ENCODE measurements at places on chromosomes 3 and 15. TPM values are rescaled to one million over a fixed set of nuclear protein-coding genes. Genes with fewer than 3 reads are reported as not detected.

- DNase-seq: no peak
Observed at GRCh38 chr3:11477407-11477911, 166.3 kb downstream of the VGLL4 start.

DNA sequence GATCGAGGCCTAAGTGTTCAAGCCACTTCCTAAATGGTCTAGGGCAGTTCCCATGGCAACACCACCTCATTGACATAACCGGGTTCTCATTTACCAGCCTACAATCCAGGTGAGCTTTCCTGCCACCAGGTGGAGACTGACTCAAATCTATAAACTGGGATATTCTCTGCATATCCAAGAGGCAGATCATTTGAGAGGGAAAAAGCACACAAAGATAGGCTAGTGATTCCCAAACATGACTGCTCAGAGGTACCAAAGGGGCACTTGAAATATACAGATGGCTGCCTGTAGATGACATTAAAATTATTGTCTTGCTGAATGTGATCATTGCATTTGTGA lies 141.3 kb upstream of the PROK2 start:
- DNase-seq: no peak

DNA sequence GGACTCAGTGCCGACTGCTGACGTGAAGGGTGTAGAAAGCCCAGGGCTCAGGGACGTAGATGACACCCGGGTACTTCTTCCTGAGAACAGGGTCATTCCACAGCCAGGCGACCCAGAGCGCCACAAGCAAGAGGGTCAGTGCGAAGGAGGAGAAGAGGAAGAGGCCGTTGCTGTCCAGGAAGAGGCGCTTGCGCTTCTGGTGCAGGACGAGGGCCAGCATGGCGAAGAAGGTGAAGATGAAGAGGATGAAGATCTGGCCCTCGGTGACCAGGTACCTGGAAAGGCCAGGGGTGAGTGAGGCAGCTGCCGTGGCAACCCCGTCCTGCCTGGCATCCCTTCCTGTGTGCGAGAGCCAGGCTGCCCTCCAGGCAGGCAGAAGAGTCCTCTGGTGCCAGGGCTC lies 3.0 kb upstream of the CALML4 start:
- no peak for DNase-seq

Gene CPB1
- total RNA-seq: not detected

Gene ALG1L2
- 0.70 TPM for total RNA-seq

Gene GPR149
- total RNA-seq: not detected

DNA sequence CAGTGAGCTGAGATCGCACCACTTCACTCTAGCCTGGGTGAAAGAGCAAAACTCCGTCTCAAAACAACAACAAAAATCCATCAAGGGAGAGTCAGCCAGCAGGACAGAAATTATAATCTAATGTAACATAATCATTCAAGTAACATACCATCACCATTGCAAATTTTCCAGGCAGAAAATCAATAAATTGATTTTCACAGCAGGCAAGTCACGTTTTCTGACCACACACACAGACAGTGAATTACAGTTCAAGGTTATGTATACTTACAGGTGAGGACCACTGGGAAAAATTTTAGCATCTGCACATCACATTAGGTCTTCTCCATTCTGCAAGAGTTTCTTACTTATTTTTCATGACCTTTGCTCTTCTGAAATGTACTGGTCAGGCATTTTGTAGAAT lies 29.9 kb upstream of the NPAP1 start:
- no peak for DNase-seq

- no peak for DNase-seq
Observed at GRCh38 chr15:81686021-81686420, 312.0 kb upstream of the TMC3 start.

GRCh38 chr3:25724948-25725645 lies 58.1 kb downstream of the NGLY1 start:
- no peak for DNase-seq

GRCh38 chr3:42884324-42884723 lies 8.6 kb upstream of the CYP8B1 start:
- DNase-seq: no peak

- peak; percentile 34 for DNase-seq
Observed at GRCh38 chr15:77821188-77821958, 188.7 kb upstream of the LINGO1 start.

Gene PRSS50
- not detected for total RNA-seq

- DNase-seq: no peak
Observed at GRCh38 chr15:88083811-88084760, 172.5 kb downstream of the NTRK3 start.

GRCh38 chr3:186950402-186951093 lies 20.2 kb downstream of the ST6GAL1 start:
- DNase-seq: no peak

Gene LRRC58
- 23.2 TPM for total RNA-seq

Gene FMN1
- total RNA-seq: 0.03 TPM

GRCh38 chr3:102687851-102688555 lies 253.2 kb downstream of the ZPLD1 start:
- DNase-seq: no peak

Gene ITIH4
- total RNA-seq: 16.0 TPM

Gene TMEM212
- total RNA-seq: not detected

Gene CPN2
- not detected for total RNA-seq

- DNase-seq: no peak
Observed at GRCh38 chr15:78617516-78617915, 3.3 kb downstream of the CHRNA3 start.

GRCh38 chr15:62779036-62779770 lies 263.3 kb upstream of the TPM1 start:
- no peak for DNase-seq

Gene DGKG
- 0.13 TPM for total RNA-seq

Gene RHOA
- total RNA-seq: 504 TPM

Gene CCRL2
- 6.2 TPM for total RNA-seq

DNA sequence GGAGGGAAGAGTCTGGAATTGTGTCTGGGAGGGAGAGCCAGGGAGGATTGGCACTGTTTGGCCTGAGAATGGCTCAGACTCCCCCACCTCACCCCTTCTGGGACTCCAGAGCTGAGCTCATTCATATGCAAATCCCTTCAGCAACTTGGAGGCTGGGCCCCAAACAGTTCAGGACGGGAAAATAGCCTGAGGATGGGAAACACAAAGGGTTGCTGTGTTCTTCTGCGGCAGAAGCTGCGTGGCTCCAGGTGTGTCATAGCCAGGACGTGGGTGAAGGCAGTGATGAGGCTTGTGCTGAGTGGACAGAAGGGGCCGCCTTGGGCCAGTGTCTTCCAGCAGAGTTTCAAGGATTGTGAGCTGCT lies 16.6 kb downstream of the MASP1 start:
- DNase-seq: no peak

GRCh38 chr3:126541628-126542339 lies 16.9 kb downstream of the C3orf22 start:
- DNase-seq: no peak

GRCh38 chr3:175316799-175317198 lies 457.7 kb downstream of the NAALADL2 start:
- no peak for DNase-seq
